ENCODE measurements at places on chromosomes 7 and 10. TPM values are rescaled to one million over a fixed set of nuclear protein-coding genes. Genes with fewer than 3 reads are reported as not detected.

- no peak for DNase-seq
These were observed 126.7 kb upstream of the SEMA3C start for GRCh38 chr7:81045491-81046030.

GRM3 gene
- polyA plus RNA-seq, result 0.18 TPM

FZD1 gene
- 60.4 TPM for polyA plus RNA-seq

GRCh38 chr7:100483090-100483721 lies 521 bp upstream of the NYAP1 start:
- DNase-seq, result no peak

Data from right renal cortex interstitium (tissue), 3 donors.